ENCODE measurements at places on chromosomes 16 and 17. TPM values are rescaled to one million over a fixed set of nuclear protein-coding genes. Genes with fewer than 3 reads are reported as not detected.

Gene KCNJ2
- 0.22 TPM for polyA plus RNA-seq

Gene KATNB1
- polyA plus RNA-seq, result 19.9 TPM

Gene SLC35G6
- not detected for polyA plus RNA-seq

Gene KRT20
- polyA plus RNA-seq, result 0.27 TPM

Gene DBNDD1
- polyA plus RNA-seq, result 6.7 TPM

Gene RHOT1
- 86.4 TPM for polyA plus RNA-seq

Gene ENO3
- 22.0 TPM for polyA plus RNA-seq

Gene SLX4
- polyA plus RNA-seq, result 2.9 TPM

Gene TEX14
- 0.97 TPM for polyA plus RNA-seq

All from adrenal gland (tissue), 19 donors.